ENCODE measurements at places on chromosomes 16 and 17. TPM values are rescaled to one million over a fixed set of nuclear protein-coding genes. Genes with fewer than 3 reads are reported as not detected.

GRCh38 chr17:34865716-34866115, 95.5 kb downstream of the CCT6B start:
- no peak overlapping the region for H3K4me3 ChIP-seq
- no peak overlapping the region for H3K27ac ChIP-seq

DNA sequence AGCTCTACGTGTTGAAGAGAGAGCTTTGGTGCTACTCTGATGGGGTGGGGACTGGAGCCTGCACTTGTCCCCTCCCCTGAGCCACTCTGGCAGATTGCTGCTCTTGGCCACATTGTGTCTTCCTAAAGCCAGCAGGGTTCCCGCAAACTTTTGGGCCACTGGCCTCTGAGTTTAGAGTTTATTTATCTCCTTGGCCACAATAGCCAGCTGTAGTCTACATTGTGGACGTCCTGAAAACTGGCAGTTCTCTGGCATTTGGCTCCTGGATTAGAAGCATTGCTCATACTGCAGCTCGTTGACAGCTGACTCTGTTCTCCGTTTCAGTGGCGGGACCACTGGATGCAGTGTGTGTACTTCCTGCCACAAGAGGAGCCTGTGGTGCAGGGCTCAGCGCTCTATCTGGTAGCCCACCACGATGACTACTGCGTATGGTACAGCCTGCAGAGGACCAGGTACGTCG, 34.6 kb downstream of the PRMT7 start:
- no peaks in the 10 kb centered on the region for H3K36me3 ChIP-seq
- no peaks in the 10 kb centered on the region for H3K4me1 ChIP-seq
- no peak for DNase-seq
- H3K4me3 ChIP-seq, result no peak overlapping the region
- no peak overlapping the region for H3K27ac ChIP-seq

GRCh38 chr16:65476448-65476955, 354.6 kb upstream of the CDH11 start:
- no peaks in the 10 kb centered on the region for H3K36me3 ChIP-seq
- no peak overlapping the region for H3K27ac ChIP-seq
- no peak overlapping the region for H3K4me3 ChIP-seq

GRCh38 chr17:1077986-1078711, 81.2 kb downstream of the TIMM22 start:
- no peaks in the 10 kb centered on the region for H3K27me3 ChIP-seq
- H3K4me3 ChIP-seq, result no peak overlapping the region
- H3K4me1 ChIP-seq, result peaks cover 4% of the 10 kb centered on the region
- H3K36me3 ChIP-seq, result no peaks in the 10 kb centered on the region

DNA sequence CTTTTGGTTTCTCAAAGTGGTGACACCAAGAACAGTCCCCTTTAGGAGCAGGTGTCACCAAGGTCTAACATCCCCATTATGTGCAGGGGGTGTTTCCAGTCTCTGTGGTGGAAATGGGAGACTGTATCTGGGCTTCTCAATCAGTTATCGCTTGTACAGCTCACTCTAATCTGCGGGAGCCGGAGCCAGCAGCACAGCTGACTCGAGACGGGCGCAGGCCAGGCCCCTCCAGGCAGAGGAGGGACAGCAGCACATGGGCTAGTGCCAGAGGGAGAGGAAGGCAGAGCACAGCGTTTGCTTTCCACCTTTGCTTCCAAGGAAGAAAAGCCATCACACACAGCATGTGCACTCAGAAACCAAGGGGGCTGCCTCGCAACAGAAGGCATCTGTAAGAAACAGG, 91.2 kb upstream of the CREBBP start:
- no peak overlapping the region for H3K4me3 ChIP-seq
- no peaks in the 10 kb centered on the region for H3K36me3 ChIP-seq
- no peaks in the 10 kb centered on the region for H3K4me1 ChIP-seq
- no peak for DNase-seq
- H3K27ac ChIP-seq, result peak overlapping the region; percentile 54

The CHAD gene
- 0.20 TPM for total RNA-seq

The PRR35 gene
- not detected for total RNA-seq

The CDH5 gene
- 2.6 TPM for total RNA-seq

The PPL gene
- total RNA-seq, result 32.8 TPM

The CCL7 gene
- not detected for total RNA-seq

The TP53TG3C gene
- not detected for total RNA-seq
